ENCODE measurements at places on chromosomes 16 and 17.

- DNase-seq = no peak
These were observed 2.1 kb upstream of the GPRC5C start for GRCh38 chr17:74429604-74430384.

DNA sequence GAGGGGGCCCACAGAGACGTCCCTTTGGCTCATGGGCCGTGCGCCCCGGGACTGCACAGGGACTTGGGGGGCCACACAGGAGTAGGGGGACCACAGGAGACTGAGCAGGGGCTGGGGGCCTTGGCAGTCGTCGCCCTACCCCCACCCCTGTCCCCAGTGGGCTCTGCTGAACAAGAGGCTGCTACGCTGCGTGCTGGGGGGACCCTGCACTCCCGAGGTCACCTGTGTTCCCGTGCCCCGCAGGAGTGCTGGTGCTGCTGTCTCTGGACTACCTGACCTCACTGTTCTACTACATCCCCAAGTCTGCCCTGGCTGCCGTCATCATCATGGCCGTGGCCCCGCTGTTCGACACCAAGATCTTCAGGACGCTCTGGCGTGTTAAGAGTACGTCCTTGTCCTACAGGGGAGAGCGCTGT, 14.4 kb upstream of the RNF213 start:
- DNase-seq = no peak

- peak; percentile 6 for DNase-seq
These were observed 458 bp downstream of the GFOD2 start for GRCh38 chr16:67718668-67719047.

- DNase-seq = no peak
These were observed 54.7 kb downstream of the SLC6A2 start for GRCh38 chr16:55710466-55710865.

DNA sequence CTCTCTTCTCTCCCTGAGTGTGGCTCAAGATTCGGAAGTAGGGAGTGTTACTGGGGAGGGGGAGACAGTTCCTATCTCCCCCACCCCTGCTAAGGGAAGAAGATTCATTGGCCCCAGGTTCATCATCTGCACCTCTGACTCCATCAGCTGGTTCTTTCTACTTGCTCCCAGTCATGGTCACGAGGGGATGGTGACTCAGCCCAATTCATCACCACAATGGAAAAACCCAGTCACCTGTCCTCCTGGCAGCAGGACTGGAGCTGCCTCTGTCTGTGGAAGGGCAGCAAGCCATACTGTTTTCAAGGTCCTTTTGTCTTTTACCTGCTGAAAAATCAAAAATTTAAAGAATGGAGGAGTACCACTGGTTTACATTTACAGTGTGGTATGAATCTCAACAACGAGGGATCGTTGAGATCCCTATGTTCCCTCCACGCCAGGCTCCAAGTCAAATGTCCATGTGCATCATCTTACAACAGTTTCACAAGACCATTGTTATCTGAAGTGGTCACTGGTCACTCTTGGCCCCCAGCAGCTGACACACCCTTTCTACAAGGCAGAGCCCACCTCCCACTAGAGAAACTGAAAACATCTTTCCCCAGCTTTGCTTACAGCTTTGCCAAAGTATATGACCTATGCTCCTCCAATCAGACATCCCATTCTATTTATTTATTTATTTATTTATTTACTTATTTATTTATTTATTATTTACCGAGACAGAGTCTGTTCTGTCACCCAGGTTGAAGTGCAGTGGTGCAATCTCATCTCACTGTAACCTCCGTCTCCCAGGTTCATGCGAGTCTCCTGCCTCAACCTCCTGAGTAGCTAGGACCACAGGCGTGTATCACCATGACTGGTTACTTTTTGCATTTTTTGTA, 40.4 kb upstream of the NDRG4 start:
- peak; percentile 28 for DNase-seq

DNA sequence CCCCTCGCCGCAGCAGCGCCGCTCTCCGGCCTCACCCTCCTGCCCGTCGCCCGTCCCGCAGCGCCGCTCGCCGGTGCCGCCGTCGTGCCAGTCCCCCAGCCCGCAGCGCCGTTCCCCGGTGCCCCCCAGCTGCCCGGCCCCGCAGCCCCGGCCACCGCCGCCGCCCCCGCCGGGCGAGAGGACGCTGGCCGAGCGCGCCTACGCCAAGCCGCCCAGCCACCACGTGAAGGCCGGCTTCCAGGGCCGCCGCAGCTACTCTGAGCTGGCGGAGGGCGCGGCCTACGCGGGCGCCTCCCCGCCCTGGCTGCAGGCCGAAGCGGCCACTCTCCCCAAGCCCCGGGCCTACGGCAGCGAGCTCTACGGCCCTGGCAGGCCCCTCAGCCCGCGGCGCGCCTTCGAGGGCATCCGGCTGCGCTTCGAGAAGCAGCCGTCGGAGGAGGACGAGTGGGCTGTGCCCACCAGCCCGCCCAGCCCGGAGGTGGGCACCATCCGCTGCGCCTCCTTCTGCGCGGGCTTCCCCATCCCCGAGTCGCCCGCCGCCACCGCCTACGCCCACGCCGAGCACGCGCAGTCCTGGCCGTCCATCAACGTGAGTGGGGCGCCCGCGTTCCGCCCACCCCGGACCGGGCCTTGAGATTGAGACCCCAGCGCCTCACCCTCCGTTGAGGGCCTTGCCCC, 15.0 kb downstream of the TBKBP1 start:
- no peak for DNase-seq

GRCh38 chr17:76885894-76886290, 17.7 kb downstream of the MGAT5B start:
- no peak for DNase-seq

DNA sequence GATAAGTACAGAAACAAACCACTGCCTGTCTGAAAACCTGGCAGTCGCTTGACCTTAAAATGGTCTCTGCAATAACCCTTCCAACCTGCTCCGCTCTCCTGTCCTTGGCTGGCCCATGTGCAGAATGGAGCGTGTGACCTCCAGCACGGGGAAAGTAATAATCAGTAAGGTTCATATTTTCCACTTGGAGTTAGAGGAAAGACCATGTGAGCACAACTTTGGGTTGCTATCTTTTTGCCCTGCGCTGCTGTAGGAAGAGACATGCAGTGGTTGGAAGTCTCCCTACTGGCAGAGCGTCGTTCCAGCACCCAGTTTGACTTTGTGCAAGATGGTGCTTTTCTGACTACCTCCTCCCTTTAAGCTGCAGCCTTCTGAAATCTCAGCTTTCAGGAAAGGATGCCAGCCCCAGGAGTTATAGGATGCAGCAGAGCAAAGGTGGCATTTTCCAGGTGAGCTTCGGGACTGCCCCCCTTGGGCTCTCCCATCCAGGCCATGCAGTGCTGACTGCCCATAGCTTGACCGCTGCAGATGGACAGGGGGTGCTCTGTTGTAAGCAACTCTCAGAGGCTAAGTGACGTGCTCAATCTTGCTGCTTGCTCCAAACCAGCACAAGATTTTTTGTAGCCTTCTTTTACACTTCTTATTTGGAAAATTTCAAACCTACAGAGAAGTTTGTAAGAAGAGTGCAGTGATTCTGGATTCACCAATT, 110.7 kb upstream of the NOL11 start:
- no peak for DNase-seq

DNA sequence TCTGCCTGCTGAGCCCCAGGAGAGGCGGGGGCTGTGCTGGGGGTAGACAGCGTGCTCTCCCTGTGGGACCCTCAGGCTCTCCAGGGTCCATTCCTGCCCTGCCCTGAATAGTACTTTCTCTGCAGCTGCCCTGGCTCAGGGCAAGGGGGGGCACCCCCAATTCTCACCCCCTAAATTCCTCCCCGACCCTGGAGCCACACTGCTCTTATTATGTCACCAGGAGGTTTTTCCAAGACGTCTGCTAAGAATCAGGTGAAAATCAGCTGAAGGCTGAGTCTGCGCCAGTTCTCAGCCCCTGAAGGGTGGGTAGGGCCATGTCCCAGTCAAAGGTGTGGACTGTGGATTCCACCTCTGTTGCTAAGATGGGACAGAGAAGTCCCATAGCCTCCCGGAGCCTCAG, 49.9 kb upstream of the MAP3K14 start:
- no peak for DNase-seq

DNA sequence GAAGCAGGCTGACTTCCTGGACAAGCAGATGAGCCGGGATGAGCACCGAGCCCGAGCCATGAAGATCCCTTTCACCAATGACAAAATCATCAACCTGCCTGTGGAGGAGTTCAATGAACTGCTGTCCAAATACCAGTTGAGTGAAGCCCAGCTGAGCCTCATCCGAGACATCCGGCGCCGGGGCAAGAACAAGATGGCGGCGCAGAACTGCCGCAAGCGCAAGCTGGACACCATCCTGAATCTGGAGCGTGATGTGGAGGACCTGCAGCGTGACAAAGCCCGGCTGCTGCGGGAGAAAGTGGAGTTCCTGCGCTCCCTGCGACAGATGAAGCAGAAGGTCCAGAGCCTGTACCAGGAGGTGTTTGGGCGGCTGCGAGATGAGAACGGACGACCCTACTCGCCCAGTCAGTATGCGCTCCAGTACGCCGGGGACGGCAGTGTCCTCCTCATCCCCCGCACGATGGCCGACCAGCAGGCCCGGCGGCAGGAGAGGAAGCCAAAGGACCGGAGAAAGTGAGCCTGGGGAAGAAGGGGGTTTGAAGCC, 11.0 kb downstream of the NFE2L1 start:
- DNase-seq = no peak

DNA sequence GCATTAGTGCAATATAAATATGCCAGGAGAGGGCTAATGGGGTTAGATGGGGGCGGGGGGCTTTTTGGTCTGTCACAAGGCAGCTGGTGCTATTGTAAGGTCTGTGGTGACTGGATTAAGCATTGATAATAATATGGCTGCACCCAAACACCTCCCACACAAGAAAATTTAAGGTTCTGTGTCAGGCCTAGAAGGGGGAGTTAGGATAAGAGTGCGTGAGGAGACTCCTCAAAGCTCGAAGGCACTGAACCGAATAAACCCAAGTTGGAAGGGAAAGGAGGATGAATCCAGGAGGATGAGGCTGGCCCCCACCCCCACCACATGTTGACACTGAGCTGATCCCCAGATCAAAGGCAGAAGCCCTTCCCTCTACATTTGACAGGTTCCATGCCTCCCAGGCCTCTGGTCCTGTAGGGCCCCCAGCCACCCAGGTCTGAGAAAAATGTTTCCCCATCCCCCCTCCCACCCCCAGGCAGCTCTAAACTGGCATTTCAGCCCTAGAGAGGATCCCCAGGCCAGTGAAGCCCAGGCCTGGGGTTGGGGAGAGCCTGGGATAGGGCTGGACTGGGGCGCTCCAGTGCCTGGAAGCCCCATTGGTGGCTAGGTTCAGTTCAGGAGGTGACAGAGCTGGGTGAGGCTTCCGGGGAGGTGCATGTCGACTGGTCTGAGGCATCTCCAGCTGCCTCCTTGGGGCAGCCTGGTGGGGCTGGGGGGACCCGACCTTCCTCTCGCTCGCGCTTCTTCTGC, 1.7 kb downstream of the HOXB1 start:
- DNase-seq = no peak

GRCh38 chr17:56292578-56292977, 139.3 kb downstream of the ANKFN1 start:
- DNase-seq = no peak

- DNase-seq = no peak
These were observed 20.3 kb downstream of the TRARG1 start for GRCh38 chr17:1299552-1300370.

- DNase-seq = no peak
These were observed 1.4 kb upstream of the PITPNA start for GRCh38 chr17:1563786-1564613.

GRCh38 chr17:74270333-74270732, 3.7 kb upstream of the DNAI2 start:
- DNase-seq = no peak

DNA sequence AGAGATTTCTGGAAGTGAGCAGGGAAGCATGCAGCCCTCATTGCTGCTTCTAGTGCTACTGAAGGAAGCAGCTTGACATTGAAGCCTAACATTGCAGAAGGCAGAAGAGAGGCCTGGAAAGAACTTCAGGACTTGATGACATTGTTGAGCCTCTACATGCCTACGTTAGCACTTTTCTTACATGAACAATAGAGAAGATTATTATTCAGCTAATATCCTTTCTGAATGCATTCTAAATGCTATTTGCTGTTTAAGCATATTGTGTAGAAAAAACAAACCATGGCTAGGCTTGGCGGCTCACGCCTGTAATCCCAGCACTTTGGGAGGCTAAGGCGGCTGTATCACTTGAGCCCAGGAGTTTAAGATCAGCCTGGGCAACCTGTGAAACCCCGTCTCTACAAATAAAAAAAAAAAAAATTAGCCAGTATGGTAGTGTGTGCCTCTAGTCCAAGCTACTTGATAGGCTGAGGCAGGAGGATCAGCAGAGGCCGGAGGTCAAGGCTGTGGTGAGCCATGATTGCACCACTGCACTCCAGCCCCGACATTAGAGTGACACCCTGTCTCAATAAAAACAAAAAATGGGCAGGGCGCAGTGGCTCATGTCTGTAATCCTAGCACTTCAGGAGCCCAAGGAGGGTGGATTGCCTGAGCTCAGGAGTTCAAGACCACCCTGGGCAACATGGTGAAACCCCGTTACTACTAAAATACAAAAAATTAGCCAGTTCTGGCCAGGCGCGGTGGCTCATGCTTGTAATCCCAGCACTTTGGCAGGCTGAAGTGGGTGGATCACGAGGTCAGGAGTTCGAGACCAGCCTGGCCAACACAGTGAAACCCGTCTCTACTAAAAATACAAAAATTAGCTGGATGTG, 2.2 kb upstream of the AURKB start:
- no peak for DNase-seq

- no peak for DNase-seq
These were observed 5.0 kb downstream of the SLX4 start for GRCh38 chr16:3606441-3606840.

DNA sequence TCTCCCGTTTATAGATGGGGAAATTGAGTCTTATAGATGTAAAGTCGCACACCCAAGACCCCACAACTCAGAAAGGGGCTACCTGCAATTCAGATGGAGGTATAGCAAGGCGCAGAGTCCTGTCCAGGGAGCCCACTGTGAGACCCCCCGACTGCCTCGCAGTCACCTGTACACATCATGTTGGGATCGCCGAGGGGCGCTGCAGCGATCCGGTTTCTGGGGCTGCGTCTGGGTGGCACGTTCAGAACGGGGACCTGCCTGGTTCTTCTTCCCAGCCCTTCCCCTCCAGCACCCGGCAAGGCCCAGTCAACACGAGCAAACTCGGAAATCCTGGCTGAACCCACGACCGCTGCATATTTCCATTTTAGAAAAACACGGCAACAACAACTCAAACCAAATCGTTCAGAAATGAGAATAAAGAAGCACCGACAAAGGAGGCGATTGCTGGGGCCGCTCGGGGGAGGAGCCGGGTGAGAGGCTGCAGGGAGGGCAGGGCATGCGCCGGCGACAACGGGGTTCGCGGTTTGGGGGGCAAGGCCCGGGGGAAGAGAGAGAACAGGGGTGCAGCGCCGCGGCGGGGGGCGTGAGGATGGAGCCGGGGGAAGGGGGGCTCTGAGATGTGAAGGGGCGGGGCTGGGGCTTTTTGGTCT, 643 bp downstream of the HSDL1 start:
- peak; percentile 15 for DNase-seq

GRCh38 chr17:43563600-43564594, 17.8 kb upstream of the ETV4 start:
- DNase-seq = no peak

GRCh38 chr16:48284772-48285409, 37.6 kb upstream of the ABCC11 start:
- DNase-seq = no peak

GRCh38 chr16:54236773-54237172, 49.8 kb downstream of the IRX3 start:
- no peak for DNase-seq

Measured in stimulated activated CD4-positive, alpha-beta T cell treated with anti-CD3 and anti-CD28 coated beads, Interleukin-1b, Interleukin-23, amount 100 ng/mL, for 4 hours (primary cell).